Activated gamma-delta T cell (primary cell): ENCODE measurements at places on chromosomes 2 and 18.

- DNase-seq = no peak
Measured at GRCh38 chr2:10320575-10320931, 17.8 kb downstream of the HPCAL1 start.

GRCh38 chr2:132489150-132489549 lies 72.5 kb downstream of the GPR39 start:
- DNase-seq = no peak

GRCh38 chr2:234378440-234378839 lies 118.4 kb downstream of the ARL4C start:
- DNase-seq = no peak

GRCh38 chr18:56351911-56352500 lies 286.4 kb downstream of the TXNL1 start:
- DNase-seq = no peak

GRCh38 chr2:6454286-6454990 lies 411.3 kb downstream of the CMPK2 start:
- DNase-seq = no peak

GRCh38 chr2:237863689-237864443 lies 4.4 kb downstream of the RAMP1 start:
- DNase-seq = no peak

- DNase-seq = no peak
Measured at GRCh38 chr2:121746071-121746578, 9.3 kb upstream of the TSN start.

- DNase-seq = no peak
Measured at GRCh38 chr2:177353187-177353478, 39.4 kb upstream of the AGPS start.

DNA sequence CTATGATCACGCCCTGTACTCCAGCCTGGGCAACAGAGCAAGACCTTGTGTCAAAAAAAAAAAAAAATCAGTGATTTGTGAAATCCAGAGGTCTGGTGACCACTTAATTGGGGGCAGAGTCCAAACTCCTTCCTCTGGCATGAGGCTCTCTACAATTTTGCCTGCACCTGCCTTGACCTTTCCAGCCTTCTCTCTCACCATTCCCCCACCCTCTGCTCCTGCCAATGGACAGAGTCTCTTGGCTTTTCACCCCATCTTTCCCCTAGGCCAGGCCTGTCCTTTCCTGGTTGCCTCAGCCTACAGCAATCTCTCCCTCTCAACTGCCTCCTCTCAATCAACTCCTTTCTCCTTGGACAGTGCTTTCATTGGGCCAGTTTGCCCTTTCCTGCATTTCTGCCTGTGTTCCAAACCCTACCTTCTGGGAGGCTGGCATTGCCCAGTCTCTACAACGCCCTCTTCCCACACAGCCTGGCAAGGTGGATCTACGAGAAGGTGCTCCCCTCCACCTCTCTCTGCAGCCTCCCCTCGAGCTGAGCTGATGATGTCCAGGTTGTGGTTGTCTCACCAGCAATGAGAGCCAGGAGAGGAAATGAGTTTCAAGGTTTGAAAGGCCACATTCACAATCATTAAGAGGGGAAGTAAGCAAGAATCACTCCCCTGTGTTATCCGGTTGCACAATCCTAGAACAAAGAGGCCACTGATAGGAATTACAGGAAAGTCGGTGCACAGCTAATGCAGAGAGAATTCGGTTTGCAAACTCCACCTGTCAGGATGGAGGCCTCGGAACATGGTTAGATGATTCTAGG lies 39.5 kb upstream of the NPAS2 start:
- no peak for DNase-seq

GRCh38 chr2:168641636-168642035 lies 160.8 kb upstream of the NOSTRIN start:
- no peak for DNase-seq

DNA sequence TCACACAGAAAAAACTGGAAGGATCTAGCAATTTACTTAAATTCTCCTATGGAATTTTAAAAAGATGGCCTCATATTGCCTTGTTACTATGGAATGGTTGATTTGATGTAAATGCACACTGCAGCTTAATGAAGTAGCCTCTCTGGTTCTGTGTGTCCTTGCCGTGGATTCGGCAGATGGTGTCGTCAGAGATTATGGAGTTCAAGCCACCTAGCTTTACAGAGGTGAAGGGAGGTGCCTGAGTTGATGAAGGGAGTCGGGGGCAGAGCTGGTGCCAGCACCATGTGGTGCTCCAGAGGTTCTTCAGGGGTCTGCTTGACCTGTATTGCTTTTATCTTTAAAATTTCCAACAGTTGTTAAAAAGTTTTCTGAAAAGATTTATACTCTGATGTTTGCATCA lies 48.8 kb downstream of the ASAP2 start:
- no peak for DNase-seq

DNA sequence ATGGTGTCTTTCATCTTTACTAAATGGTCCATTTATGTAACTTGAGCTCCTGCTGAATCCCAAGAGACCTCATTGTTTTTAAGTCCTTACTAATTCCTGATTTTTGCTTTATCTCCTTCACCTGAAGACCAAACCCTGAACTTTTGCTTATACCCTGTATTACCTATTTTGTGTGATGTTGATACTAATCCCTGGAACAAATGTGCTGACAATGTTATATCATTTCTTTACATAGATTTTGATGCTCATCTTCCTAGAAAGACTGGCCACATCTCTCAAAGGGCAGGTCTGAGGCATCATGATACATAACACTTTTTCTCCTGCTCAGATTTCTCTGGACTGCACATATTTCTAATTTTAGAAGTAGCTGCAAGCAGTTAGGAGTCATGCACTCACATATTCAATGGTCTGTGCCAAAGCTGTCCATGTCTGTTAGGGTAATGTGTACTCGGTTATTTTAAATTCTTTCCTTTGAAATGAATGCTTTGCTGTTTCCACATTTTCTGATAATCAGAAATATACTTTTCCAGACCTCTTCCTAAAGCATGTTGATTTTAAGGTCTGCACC lies 427.9 kb upstream of the HNRNPA3 start:
- no peak for DNase-seq

GRCh38 chr2:108632332-108633160 lies 86.7 kb upstream of the RANBP2 start:
- no peak for DNase-seq

GRCh38 chr18:60099709-60100108 lies 199.9 kb downstream of the PMAIP1 start:
- DNase-seq = no peak

- no peak for DNase-seq
Measured at GRCh38 chr2:11837875-11838734, 91.7 kb downstream of the LPIN1 start.

GRCh38 chr2:27720004-27720551 lies 51.4 kb upstream of the MRPL33 start:
- DNase-seq = no peak

- DNase-seq = no peak
Measured at GRCh38 chr2:64296140-64296480, 151.9 kb upstream of the PELI1 start.

DNA sequence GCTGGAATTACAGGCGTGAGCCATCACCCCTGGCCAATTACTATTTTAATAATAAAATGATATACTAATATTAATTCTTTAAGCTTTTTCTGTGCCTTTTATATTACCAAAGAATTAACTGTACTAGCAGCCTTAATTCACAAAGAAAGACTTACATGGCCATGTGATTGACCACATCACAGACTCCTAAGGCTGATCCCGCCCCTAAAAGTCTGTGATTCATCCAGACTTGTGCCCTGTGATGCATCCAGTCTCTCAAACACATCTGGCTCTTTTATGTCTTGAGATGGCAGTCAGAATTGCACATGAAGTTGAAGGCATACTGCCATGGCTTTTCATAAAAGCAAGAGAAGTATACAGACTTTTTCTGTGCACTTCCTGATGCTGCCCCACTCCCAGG lies 91.7 kb downstream of the DTNA start:
- DNase-seq = no peak

- DNase-seq = no peak
Measured at GRCh38 chr2:129764376-129765325, 214.8 kb upstream of the RAB6C start.

- no peak for DNase-seq
Measured at GRCh38 chr2:187405921-187406320, 42.1 kb downstream of the CALCRL start.
